Activated CD4-positive, alpha-beta T cell treated with anti-CD3 and anti-CD28 coated beads, Interleukin-10, Interleukin-2, amounts not matched to agents 100 ng/mL and 50 ng/mL, durations not matched to agents 16 hours and 8 hours (primary cell): ENCODE measurements at places on chromosomes 2 and 18.

DNA sequence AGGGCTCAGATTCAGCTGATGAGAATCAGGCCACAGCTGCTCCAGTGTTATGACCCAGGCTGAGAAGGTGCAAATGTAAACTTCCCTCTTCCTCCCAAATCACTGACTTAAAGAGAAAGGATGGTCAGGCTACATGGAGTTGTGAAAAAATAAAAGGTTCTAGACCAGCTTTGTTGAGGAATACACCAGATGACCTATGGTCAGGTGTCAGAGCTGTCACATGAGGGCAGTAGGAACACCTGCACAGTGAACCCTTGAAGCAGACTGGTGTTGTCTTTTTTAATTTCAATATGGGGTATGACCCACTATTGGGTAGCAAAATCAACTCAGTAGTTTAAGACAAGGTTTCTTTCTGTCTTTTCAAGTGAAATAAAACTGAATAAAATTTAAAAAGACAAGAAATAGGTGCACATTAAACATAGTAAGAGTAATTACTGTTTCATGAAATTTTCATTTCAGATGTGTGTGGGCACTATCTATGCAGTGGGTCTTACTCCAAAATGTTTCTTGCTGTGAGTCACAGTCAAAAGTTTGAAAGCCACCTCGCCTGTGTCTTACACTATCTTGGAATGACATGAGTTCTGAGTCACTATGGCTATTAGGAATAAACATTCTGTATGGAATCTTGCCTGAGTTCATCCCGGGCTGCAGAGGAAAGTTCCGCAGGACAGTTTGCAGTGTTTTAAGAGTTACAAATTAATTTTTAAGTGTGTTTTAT, 83.6 kb downstream of the ACVR1 start:
- no peak for DNase-seq

DNA sequence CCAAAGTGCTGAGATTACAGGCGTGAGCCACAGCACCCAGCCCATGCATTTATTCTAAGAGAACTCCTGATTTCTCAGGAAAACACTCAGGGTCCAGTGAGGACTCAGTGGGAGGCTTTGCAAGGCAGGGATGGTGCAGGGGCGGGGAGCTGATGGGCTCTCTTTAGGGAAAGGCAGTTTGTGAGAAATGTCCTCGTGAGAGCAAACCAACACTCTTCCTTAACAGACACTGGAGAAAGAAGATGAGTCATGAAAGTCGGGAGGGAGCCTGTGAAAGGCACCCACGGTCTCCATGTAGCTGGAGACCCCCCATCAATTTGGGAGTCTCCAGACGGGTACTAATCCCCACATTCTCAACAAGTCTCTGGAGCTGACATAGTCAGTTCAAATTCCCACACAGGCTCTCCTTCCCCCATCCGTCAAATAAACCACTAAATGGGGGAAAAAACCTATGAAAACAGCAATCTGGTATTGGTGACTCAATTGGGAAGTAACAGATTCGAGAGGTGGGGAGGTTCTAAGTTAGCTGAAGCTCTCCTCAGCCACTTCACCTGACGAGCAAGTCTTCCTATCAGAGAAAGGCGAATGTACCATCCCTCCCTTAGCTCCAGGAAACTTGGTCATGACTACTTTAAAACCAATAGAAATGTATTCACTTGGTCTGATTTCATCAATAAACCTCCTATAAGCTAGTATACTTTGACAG, 11.0 kb upstream of the CREG2 start:
- peak; percentile 71 for DNase-seq

- DNase-seq: peak; percentile 38
Observed at GRCh38 chr18:76874642-76875389, 52.5 kb downstream of the ZNF236 start.

DNA sequence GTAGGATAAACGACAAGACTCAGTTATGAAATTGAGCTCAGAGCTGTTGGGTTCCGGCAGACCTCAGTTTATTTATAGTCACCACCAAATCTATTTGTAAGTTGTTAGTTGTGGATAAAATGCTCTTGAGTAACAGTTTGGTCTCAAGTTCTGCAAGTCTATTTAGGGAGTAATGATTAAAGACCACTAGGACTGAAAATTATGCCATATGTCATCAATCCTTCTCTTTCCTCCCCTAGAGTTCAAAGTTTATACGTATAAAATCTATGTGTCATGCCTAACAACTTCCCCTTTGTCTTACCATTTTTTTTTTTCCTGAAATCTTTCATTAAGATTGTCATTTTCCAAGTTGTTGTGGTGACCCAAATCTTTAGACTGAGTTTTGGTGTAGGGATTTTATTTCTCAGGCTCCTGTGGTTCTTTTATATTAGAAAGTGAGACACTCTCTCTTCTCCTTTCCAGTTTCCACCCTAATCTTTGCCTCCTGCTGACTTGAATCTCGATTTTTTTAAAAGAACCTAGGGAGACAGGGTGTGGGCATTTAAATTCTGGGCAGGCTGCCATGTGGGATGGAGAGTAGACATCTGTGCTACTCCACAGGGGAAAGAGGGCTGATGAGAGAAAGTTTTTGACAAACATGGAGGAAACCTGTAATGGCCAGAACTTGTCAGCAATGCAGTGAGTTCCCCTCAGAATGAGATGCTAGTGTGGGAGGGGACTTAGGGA, 51.0 kb downstream of the LAMA3 start:
- no peak for DNase-seq

GRCh38 chr2:238021327-238021726, 39.5 kb upstream of the SCLY start:
- DNase-seq: no peak

GRCh38 chr18:54531402-54532065, 59.5 kb upstream of the DYNAP start:
- DNase-seq: no peak

DNA sequence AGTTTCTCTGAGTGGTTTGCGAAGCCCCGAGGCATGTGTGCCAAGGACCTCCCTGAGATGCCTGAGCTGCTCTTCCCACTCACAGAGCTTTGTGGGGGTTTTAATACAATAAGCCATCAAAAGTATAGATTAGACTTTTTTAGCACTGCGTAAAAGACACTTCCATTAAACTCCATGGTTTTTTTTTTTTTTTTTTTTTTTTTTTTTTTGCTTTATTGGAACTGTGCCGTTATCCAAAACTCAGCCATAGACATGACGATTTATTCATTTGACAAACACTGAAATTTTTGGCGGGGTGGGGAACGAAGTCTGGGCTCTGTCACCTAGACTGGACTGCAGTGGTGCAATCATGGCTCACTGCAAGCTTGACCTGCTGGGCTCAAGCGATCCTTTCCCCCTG, 18.4 kb downstream of the NPPC start:
- no peak for DNase-seq

GRCh38 chr2:55986700-55987440, 63.3 kb upstream of the EFEMP1 start:
- DNase-seq: no peak

GRCh38 chr2:184875212-184875611, 276.9 kb downstream of the ZNF804A start:
- DNase-seq: no peak

DNA sequence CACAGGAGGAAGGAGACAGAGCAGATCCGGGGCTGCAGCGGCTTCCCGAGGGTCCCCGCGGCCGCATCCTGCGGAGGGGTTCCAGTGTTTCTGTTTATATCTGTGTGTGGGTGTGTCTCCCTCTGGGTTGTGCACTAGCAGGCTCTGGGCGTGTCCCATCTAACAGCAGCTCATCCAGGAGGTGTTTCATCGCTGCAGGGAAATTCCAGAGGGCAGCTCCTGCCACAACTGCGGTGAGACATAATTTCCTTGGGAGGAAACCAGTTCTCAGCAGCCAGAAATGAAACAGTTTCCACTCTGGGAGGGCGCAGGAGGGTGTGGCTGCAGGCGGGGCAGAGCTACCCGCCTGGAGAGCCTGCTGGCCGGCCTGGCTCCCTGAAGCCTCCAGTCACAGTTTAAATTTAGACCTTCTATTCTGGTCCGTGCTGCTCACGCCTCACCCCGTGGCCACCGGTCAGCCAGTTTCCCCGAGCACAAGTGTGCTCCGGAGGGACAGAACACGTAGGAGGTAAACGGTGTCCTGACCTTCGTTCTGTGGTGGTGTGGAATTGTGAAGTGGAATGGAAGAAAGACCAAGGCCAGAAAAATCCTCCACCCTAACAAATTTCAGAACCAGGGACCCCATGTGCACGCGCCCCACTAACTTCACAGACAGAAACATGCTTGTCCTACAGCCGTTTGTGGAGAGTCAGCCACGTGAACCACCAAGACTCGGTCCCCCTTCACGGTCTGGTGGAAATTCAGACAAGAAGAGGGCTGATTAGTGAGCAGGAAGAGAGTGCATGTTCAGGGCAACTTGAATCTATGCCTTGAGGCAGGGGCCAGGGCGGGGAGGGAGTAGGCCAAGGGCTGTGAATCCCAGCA, 50.2 kb downstream of the TEX44 start:
- DNase-seq: peak; percentile 80

DNA sequence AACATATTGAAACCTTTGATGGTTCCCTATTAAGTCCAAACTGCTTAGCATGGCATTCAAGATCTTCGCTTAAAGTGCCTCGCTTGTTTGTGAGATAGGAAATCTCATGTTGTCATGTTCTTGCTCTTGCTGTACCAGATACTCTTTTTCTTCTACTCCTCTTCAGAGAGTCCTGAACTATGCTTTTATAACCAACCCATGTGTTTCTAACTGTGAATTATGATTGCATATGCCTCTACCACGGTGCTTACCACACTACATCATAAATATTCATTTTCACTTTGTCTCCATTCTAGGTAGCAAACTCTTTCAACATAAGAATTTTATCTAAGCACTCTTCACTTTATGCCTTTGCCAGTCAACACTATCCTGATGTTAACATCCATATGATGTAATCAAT, 23.6 kb downstream of the STAT4 start:
- no peak for DNase-seq

- DNase-seq: no peak
Observed at GRCh38 chr18:76495006-76495370, at the start of gene ZNF516. Gene ZNF516, minus strand, starts transcription at chr18:76495242. Its CDS starts 52,188 bp downstream, at chr18:76443054.

- DNase-seq: peak; percentile 53
Observed at GRCh38 chr2:177207101-177207500, 5.5 kb upstream of the HNRNPA3 start.

GRCh38 chr18:11955239-11956029, 25.9 kb upstream of the IMPA2 start:
- DNase-seq: peak; percentile 28

GRCh38 chr2:230778350-230779063, 65.9 kb downstream of the CAB39 start:
- DNase-seq: no peak

DNA sequence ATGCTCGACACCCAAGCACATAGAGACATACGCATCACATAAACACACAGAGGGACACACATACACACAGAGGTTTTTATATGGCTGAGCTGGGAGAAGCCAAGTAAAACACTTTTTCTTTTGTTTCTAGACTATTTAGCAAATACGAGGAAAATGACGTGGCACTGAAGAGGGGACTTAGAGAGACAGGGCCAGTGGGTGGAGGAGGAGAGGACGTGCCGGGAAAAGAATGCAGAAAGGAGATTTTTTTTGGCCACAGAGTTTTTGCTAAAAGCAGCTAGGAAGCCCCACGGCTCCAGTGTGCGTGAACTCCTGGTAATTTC, 168.5 kb upstream of the KLF7 start:
- DNase-seq: peak; percentile 49

DNA sequence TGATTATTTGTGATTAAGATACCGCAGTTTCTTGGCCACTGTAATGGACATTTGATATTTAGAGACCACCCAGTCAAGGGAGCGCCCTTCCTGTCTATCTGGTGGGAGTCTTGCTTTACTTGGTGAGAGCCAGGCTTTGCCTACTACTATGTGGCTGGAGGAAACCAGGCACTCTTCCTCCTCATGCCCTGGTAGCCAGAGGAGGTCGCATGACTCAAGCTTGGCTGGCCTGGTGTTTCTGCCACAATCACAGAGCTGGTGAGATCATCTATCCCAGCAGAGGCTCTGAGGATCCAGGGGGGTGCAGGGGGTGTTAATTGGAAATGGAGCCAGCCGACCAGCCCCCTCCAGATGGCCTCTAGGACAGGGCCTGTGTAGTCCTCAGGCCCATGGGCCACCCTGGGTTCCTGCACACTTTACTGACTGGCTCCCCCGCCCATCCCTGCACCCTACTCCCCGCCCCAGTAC, 46.8 kb upstream of the BIN1 start:
- DNase-seq: no peak

GRCh38 chr18:59884351-59884750, 15.4 kb upstream of the PMAIP1 start:
- no peak for DNase-seq

GRCh38 chr2:212926940-212927339, 224.5 kb downstream of the IKZF2 start:
- no peak for DNase-seq

- no peak for DNase-seq
Observed at GRCh38 chr18:23998820-23999219, 15.7 kb upstream of the TTC39C start.

- DNase-seq: no peak
Observed at GRCh38 chr2:239870863-239871262, 154.3 kb downstream of the NDUFA10 start.

GRCh38 chr2:199216253-199216652, 241.5 kb downstream of the SATB2 start:
- DNase-seq: no peak

DNA sequence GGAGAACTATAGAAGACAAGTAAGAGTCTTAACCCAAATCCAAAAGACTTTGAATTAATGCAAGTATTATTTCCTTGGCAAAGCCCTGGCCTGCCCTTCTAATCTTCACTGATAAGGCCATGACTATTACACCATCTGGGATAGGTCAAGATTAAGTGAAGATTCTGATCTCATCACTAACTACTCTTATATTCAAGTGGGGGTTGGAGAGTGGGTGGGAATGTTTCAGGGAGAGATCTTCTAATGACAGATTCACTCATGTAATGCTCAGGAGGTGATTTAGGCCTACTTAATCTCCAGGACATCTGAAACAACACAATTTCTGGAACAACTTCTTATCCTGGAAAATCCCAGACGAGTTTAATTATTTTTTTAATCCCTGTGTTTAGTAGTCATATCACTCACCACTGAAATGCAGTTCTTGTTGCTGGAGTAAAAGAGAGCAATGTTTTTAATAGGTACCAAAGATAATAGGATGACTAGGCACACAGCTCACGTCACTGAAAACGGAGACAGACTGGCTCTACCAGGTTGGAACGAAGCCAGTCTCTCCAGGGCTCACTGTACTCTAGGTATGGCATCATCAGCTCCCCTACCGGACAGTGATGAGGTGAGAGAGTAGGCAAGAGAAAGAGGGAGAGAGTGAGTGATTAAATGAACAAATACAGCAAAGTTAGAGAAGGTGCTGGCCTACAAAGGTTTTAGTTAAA, 133.1 kb downstream of the NCKAP5 start:
- DNase-seq: no peak

GRCh38 chr18:55405893-55406406, 182.0 kb downstream of the TCF4 start:
- DNase-seq: no peak

GRCh38 chr18:69840445-69840844, 107.2 kb downstream of the CD226 start:
- no peak for DNase-seq

GRCh38 chr18:41829647-41830516, 125.2 kb upstream of the PIK3C3 start:
- DNase-seq: no peak

DNA sequence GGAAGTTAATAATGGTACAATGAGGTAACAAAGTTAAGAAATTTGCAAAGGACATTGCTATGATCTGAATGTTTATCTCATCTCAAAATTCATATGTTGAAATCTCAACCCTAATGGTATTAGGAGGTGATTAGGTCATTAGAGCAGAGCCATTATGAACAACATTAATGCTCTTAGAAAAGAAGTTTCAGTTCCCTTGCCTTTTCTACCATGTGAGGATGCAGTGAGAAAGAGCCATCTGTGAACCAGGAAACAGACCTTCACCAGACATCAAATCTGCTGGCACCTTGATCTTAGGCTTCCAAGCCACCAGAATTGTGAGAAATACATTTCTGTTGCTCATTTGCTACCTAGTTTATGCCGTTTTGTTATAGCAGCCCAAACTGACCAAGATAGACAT, 757.6 kb downstream of the NR4A2 start:
- DNase-seq: no peak
